ENCODE measurements at places on chromosomes 11 and 22. TPM values are rescaled to one million over a fixed set of nuclear protein-coding genes. Genes with fewer than 3 reads are reported as not detected.
A peak's percentile ranks its signal among the peaks of the same experiment; 100 is the strongest.

WNT7B gene
- not detected for total RNA-seq

CNGA4 gene
- not detected for total RNA-seq

CHRNA10 gene
- total RNA-seq = 1.6 TPM

SERPIND1 gene
- 0.08 TPM for total RNA-seq

VPREB3 gene
- 0.51 TPM for total RNA-seq

CCDC134 gene
- total RNA-seq = 4.0 TPM

TEX54 gene
- not detected for total RNA-seq

PLAAT5 gene
- total RNA-seq = 4.0 TPM

GRCh38 chr11:36149538-36150242 lies 139.5 kb downstream of the COMMD9 start:
- DNase-seq = no peak

GRCh38 chr22:18968011-18968749 lies 32.1 kb upstream of the PRODH start:
- DNase-seq = peak; percentile 59

GRCh38 chr11:129637473-129637872 lies 178.2 kb upstream of the TMEM45B start:
- no peak for DNase-seq

GRCh38 chr11:119756169-119756865 lies 27.3 kb upstream of the NECTIN1 start:
- DNase-seq = no peak

DNA sequence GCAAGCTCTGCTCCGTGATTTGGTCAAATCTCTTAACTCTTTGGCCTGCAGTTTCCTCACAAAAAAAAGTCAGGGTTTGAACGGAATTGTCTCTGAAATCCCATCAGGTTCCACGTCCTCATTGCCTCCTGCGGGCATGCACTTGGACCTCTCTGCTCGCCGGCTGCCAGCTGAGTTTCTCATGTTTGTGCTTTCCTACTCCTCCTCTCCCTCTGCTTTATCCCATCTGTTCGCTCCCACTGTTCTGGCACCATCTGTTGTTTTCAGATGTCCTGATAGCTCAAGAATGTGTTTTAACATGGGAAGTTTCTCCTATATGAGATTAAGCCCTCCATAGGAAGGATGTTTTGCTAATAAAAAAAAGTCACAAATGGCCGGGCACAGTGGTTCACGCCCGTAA lies 49.4 kb upstream of the ARHGAP42 start:
- DNase-seq = no peak

DNA sequence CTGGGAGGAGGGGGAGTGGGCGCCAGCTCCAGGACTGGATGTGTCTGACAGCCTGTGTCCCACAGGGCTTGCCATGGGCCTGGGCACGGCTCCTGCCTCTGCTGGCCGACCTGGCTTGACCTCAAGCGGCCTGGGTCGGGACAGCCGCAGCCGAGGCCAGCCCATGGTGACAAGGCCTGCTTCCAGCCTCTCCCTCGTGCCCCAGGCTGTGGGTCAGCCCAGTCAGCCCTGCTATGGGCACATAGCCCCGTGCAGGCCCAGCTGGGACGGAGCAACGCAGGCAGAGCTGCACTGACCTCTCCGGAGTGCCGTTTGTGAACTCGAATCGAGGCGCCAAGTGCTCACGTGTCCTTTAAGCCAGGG lies 17.9 kb downstream of the OSBPL5 start:
- DNase-seq = peak; percentile 83

DNA sequence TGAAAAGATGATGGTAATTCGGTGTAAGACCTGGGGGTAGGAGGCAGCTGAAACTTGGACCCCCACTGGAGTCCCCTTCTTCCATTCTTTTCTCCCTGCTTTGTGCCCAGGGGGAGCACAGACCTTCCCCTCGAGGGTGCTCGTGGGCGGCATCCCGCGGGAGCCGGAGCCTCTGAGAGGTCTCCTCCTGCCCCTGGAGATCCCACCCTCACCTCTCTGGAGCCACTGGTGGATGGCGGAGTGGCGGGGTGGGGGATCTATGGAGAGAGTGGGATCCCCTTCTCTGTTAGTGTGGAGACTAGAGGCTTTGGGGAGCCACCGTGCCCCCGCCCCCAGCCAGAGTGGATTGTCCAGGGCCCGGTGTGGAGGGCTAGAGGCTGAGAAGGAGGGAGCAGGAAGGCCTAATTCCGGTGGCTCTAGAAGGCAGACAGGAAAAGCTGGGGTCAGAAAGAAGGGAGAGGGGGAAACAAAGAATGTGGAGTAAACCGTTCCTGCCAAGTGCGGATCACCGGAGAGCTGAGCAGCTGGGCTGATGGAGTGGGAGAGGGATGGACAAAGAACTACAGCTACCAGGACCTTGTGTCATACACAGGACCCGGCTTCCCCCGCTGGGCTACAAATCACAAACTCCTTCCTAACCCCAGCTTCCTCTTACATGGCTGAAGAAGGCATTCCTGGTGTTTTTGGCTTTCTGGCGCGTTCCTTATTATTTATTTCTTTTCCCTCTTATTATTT lies 41.9 kb downstream of the KCNJ1 start:
- DNase-seq = no peak

DNA sequence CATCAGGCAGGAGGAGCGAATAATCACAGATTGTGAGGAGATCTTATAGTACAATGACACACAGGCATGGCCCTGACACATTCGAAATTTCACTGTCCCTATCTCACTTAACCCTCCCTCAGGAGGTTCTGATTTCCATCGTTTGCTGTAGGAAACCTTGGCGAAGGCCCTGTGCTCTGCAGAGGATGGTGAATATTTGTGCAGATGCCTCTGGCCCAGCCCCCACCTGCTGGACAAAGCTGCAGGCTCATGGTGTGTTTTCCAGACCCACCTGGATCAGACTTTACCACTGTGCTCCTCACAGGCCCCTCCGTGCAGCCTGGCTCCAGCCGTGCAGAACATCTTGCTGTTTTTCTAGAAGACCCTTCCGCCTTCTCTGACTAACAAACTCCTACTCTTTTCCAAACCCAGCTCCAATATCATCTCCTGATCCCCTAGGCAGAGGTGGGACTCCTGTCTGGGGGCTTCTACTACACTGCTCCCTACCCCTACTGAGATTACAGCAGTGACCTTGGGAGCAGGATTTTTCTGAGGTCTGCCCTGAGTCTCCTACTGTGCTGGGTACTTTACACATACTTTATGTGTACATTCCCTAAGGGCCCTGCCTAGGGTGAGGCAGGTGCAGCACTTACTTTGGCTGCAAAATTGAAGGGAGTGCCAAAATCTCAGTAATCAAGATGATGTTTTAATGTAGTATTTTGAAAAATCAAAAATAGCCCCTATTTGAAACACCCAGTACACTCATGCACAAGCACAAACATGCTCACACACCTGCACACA lies 412.7 kb downstream of the SOX6 start:
- no peak for DNase-seq

DNA sequence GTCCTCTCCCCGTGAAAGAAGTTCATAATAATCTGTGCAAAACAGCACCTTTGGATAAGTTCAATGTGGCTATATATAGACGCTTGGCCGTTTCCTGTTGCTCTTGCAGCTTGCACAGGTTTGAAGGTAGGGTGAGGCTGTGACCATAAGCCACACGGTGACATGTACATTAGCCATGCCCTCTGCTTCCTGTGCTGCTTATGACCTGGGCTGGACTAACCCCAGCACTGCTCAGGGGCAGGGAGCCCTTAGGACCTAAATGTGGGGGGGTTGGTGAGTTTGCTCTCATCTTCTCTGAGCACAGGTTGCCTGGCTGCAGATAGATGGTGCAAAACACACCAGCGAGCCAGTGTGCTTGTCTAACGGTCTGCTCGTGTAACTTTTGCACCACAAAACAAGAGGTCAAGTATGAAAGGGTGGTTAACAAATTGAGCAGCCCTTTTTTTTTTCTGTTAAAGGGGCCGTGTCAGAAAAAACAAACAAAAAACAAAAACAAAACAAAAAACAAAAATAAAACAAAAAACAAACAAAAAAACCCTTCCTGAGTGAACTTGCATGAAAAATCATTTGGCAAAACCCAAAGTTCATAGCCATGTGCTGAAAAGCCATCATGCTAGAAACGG lies 37.3 kb downstream of the FLI1 start:
- DNase-seq = no peak

DNA sequence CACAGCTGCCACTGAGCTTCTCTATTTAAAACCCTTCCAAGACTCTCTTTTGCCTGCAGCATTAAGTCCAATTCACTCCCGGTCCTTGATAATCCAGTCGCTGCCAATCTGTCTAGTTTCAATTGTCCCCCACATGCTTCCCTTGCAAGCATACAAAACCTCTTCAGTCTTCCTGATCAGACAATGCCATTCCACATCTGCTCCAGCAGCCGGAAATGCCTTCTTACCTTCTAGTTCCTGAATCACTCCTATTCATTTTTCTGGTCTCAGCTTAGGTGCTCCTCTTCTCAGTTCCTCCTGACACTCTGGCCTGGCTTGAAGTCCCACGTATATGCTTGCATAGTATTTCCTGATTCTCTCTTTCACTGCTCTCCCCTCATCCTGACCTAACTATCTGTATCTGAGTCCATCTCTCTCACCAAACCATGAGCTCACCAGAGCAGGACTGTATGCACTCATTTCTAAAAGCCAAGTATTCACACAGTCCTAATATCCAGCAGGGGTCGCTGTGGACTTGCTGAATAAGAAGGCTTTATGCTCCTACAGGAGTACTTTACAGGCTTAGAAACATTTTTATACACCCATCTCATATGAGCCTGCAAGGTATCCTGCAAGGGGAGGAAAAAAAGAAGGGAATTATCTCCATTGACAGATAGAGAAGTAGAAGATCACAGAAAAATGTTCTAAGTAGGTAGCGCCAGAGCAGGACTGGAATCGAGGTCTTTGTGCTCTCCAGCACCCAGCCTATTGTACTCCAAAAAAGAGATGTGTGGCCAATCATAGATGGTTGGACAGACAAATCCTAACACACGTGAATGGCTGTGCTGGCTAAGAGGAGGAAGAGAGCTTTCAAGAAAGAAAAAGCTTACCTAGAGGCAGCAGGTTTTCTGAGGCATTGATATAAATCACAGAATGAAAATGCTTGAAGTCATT lies 19.2 kb downstream of the XRRA1 start:
- DNase-seq = peak; percentile 46

DNA sequence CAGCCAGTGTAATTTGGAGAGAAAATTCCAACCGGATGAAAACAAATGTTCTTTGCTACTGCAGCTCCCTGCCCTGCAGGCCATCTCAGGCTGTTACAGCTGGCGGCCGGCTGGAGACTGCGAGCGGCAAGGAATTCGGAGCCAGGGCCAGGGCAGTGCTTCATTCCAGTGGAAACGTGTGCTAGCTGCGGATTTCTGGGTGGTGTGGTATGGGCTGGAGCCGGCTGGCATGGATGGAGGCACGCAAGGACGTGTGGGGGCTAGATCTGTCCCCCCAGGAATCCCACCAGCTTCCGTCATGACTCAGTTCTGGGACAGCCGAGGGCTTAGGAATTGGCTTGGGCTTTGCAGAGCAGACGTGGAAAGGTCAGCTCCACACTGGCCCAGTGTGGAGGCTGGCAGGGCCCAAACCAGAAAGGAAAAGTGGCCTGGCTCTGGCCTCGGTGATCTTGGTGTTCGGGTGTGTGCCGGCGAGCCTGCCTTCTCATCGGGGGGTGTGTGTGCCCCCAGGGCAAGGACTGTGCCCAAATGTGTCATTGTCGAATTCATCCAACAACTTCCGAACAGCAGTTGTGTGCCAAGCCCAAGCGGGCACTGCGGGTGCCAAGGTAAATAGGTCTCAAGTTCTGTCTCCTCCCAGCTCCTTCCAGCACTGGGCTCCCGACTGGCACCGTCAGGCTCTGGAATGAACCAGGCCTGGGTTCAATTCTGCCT lies 48.1 kb upstream of the SHISAL1 start:
- DNase-seq = peak; percentile 80

GRCh38 chr22:46027211-46028105 lies 50.5 kb upstream of the WNT7B start:
- peak; percentile 85 for DNase-seq

- no peak for DNase-seq
Observed at GRCh38 chr11:46235777-46236688, 41.4 kb upstream of the CREB3L1 start.

GRCh38 chr11:67351275-67352005 lies 1.9 kb downstream of the POLD4 start:
- peak; percentile 68 for DNase-seq

GRCh38 chr11:46588915-46589314 lies 4.9 kb downstream of the AMBRA1 start:
- DNase-seq = no peak

DNA sequence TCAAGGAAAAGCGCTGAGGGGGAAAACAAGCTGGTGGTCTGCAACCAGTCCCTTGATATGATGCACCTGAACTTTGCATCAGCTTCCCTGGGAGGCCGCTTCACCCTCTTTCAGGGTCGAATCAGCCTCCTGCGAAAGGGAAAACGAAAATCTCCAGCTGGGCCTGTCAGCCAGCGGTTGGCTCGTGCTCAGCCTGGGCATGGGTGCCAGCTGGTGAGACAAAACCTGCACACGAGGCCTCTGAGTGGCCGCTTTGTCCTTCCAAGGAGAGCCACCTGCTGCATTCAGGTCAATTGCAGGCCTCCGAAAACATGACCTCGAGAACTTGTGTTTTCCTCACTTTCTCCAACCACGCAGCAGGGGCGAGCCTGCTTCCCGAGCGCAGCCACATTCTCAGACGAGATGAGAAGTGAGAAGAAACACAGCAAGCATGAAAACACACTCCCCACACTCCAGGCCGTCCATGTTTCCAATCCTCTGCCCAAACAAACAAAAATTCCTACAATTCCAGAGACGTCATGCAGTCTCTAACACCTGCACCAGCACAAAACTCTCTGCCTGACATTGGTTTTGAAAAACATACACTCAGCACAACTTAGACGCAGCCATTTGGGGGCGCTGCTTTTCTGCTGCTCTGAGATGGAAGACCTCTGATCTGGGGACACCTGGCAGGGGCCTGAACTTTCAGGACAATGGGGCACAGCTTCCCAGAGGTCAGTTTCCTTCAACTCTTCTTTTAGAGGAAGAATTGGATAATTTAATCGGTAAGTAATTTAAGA lies 77.1 kb downstream of the DHCR7 start:
- no peak for DNase-seq

DNA sequence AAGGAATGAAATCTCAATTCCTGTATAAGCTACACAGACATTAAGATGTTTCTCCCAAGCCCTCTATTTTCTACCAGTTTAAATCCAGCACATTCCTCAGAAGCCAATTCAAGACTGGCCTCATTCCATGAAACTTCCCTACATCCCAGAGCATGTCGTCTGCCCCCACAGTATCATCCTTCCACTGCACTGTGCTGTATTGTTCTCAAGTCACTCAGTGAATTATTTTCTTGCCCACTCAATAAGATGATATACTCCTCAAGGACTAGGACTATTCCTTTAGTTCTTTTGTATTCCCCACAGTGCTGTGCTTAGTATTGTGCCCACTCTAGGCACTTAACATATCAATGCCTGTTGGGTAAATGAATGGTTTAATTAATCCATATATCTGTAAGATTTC lies 203.1 kb upstream of the BLID start:
- DNase-seq = no peak

- no peak for DNase-seq
Observed at GRCh38 chr11:57885298-57886050, 123.9 kb downstream of the CTNND1 start.

GRCh38 chr11:79150966-79151365 lies 289.9 kb downstream of the TENM4 start:
- no peak for DNase-seq

- no peak for DNase-seq
Observed at GRCh38 chr22:22155607-22156006, 89.0 kb upstream of the VPREB1 start.

GRCh38 chr11:93733474-93733873 lies 7.8 kb downstream of the TAF1D start:
- DNase-seq = no peak

GRCh38 chr11:5550440-5551095 lies 2.2 kb upstream of the OR52H1 start:
- no peak for DNase-seq
